Activated CD4-positive, CD25-positive, alpha-beta regulatory T cell treated with anti-CD3 and anti-CD28 coated beads, Interleukin-2, amount 50 U/mL, for 16 hours (primary cell): ENCODE measurements at places on chromosomes 4 and X.
A peak's percentile ranks its signal among the peaks of the same experiment; 100 is the strongest.

GRCh38 chrX:129522184-129523078, 859 bp downstream of the SMARCA1 start:
- DNase-seq, result no peak

GRCh38 chr4:74284053-74284452, 24.2 kb upstream of the EPGN start:
- no peak for DNase-seq

DNA sequence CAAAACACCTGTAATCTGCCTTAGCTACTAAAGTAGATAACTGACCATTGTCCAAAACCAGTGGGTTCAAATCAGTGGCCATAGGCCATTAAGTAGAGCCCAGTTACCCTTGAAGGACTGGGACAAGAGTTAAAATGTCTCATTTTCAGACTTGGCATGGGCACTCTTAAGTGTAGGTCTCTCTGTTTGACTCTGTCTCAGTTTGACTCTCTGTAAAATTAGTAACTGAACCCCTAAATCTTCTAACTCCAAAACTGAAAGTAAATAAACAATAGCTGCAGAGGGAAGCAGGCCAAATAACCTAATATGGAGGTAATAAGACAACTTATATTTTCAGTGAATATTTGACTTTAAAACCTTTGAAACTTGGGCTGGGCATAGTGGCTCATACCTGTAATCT, 89.1 kb downstream of the SLC16A2 start:
- no peak for DNase-seq

- DNase-seq, result no peak
Measured at GRCh38 chrX:5936438-5936837, 292.2 kb downstream of the NLGN4X start.

GRCh38 chr4:52588771-52589591, 70.1 kb downstream of the USP46 start:
- DNase-seq, result no peak

DNA sequence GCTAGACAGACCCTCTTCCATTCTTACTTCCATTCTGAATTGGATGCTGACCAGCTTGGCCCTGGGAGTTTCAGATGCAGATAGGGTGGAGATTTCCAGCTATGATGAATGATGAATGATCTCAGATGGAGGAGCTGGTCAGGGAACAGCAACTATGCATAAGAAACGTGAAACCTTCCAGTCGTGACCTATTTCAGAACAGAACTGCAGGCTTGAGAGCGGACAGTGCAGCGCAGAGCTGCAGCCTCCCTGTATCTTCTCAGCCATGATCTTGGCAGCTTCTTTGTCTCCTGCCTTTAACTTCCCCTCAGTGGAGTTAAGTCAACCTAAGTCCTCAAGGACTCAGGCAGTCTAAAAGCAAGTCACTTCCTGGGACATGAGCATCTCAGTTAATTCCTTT, 43.3 kb upstream of the HAND2 start:
- DNase-seq, result no peak

GRCh38 chrX:11665168-11666111, at the start of gene ARHGAP6:
Gene ARHGAP6 (minus strand): TSS chrX:11665920. CDS start chrX:11664828, 1,092 bp downstream.
- no peak for DNase-seq

- no peak for DNase-seq
Measured at GRCh38 chr4:6472008-6472386, 417 bp downstream of the PPP2R2C start.

GRCh38 chr4:37588150-37588549, 98.0 kb downstream of the RELL1 start:
- no peak for DNase-seq

- no peak for DNase-seq
Measured at GRCh38 chr4:146191766-146192458, 16.4 kb downstream of the LSM6 start.

- no peak for DNase-seq
Measured at GRCh38 chrX:24956828-24957227, 58.9 kb downstream of the ARX start.

GRCh38 chr4:186217733-186218293, 9.5 kb upstream of the KLKB1 start:
- DNase-seq, result no peak

GRCh38 chr4:145709336-145709735, 29.4 kb downstream of the C4orf51 start:
- DNase-seq, result no peak

DNA sequence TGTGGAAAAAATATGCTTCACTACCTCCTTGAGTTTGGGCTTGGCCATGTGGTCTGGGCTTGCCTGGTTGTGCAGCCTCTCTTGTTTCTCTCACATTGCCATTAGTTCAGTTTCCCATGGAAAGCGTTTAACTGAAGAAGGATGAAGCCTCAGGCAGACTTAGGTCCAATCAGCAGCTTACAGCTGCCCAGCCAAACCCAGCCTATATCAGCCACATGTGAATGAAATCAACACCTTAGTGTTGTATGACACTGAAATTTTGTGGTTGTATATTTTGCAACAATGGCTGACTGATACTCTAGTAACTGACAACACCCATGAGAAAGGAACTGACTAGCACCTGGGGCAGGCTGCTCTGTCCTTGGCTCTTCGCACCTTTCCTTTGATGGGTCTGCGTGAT, 81.2 kb downstream of the KLF8 start:
- DNase-seq, result no peak

GRCh38 chrX:150482537-150483206, 85.7 kb upstream of the MTM1 start:
- peak; percentile 24 for DNase-seq

- DNase-seq, result peak; percentile 100
Measured at GRCh38 chr4:152535903-152536544, at the start of gene FBXW7. Gene FBXW7 (minus strand): TSS chr4:152536092. CDS start chr4:152411803, 124,289 bp downstream.

- no peak for DNase-seq
Measured at GRCh38 chrX:44183329-44183728, 160.1 kb downstream of the EFHC2 start.

GRCh38 chr4:181350615-181351415, 892.4 kb upstream of the TENM3 start:
- no peak for DNase-seq

DNA sequence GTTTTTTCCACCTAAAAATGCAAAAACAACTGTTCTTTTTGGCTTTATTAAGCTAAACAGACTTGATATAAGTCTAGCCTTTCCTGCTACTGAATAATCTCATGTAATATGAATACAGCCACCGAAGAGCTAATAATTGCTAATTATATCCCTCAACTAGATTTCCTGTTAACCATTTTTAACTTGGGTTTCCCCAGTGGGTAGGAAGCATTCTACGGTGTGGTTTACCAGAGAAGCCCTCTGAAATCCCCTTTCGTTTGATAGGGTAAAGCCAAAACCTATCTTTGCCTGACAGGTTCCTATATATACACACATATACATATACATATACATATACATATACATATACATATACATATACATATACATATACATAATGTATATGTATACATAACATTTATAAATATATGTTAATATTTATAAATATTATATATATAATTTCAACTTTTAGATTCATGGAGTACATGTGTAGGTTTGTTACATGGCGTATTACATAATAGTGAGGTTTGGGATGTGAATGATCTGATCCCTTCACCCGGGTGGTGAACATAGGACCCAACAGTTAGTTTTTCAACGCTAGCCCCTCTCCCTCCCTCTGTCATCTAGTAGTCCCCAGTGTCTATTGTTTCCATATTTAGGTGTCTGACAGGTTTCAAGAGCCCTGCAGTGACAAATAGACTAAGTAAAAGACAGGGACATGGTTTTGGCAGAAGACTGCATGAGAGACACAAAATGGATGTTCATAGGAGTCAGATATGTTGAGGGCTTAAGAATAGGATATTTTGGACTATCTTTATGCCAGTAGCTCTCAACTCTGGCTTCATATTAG, 62.4 kb downstream of the ATXN3L start:
- no peak for DNase-seq

DNA sequence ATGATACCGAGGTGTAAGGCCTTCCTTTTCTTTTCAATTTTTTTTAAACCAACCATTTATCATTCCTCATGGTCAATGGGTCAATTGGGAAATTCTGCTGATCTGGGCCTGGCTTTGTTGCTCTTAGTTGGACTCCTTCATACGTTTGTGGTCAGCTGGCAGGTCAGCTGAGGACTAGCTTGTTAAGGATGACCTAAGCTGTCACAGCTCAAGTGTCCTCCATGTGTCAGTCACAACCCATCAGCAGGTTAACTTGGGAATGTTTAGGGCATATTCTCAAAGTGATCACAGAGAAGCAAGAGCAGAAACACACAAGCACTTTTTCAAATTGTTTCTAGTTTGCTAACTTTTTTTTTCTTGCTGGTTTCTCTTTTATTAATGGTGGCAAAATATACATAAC, 117.4 kb upstream of the MAB21L2 start:
- no peak for DNase-seq

DNA sequence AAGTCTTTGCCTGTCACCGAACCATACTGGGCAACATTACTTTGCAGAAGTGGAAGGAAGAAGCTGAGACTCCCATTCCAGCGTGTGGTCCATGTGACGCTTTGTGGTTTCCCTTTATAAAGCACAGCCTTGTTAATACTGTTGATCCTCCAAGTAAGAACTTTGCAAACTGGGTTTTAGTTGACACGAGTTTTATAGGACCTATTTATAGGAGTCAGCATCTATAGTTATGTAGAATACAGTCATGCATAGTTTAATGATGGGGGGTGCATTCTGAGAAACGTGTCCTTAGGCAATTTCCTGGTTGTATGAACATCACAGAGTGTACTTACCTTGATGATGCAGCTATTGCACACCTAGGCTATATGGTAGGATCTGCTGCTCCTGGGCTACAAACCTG, 1879.4 kb upstream of the TENM3 start:
- DNase-seq, result no peak

GRCh38 chr4:14047840-14048239, 420.3 kb upstream of the BOD1L1 start:
- DNase-seq, result no peak

DNA sequence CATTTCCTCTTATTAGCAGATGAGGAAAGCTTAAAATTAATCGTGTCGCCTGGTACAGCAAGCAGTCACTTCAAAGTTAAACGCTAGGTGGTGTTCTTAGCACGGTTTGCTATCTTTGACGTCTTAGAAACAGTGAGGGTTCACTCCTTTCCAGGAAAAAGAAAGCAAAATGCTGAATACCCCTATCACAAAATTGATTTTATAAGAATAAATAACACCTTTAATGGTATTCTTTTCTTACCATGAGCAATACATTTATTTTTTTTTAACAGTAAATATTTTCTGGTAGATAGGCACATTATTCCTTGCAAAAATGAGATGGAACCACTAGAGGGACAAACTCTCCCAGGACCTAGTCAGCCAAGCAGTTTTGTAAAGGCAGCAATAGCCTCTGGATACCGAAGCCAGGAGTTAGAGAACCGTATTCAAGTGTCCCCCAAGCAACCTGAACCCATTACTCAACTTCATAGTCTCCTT, 153.9 kb downstream of the KDR start:
- DNase-seq, result no peak

GRCh38 chrX:33970028-33970967, 161.8 kb downstream of the FAM47A start:
- DNase-seq, result no peak
